Activated CD4-positive, alpha-beta T cell treated with anti-CD3 and anti-CD28 coated beads, Interleukin-2, amount 10 ng/mL, durations not matched to agents 24 days and 14 days (primary cell): ENCODE measurements at places on chromosomes 11 and 22. TPM values are rescaled to one million over a fixed set of nuclear protein-coding genes. Genes with fewer than 3 reads are reported as not detected.

EFEMP2 gene
- total RNA-seq = 8.4 and 9.1 TPM in 2 replicates

DRICH1 gene
- 0.24 and 0.61 TPM in 2 replicates for total RNA-seq

DNA sequence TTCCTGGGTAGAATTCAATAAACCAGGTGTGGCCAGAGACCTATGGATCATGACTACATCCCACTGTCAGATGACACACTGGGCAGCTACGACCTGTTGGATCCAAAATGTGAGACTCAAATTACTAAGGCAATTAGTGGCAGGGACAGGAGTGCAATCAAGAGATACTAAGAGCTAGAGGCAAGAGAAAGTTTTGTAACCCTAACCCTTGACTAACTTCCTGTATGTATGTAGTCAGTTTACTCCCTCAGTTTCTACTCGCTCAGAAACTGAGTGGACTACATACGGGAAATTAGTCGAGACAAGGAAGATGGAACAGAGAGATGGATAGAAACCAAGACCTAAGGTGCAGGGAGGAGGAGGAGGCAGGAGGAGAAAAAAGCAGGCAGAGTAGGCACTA, 2.7 kb downstream of the CYB5R2 start:
- peaks cover 15% of the 10 kb centered on the region for H3K4me1 ChIP-seq
- no peak overlapping the region for H3K27ac ChIP-seq
- DNase-seq = no peak
- no peak overlapping the region for H3K4me3 ChIP-seq
- H3K36me3 ChIP-seq = no peaks in the 10 kb centered on the region

- H3K36me3 ChIP-seq = no peaks in the 10 kb centered on the region
- no peak for DNase-seq
- no peak overlapping the region for H3K4me3 ChIP-seq
- no peaks in the 10 kb centered on the region for H3K27me3 ChIP-seq
- no peak overlapping the region for H3K27ac ChIP-seq
- no peaks in the 10 kb centered on the region for H3K4me1 ChIP-seq
Observed at GRCh38 chr22:49716441-49716840, 111.2 kb downstream of the BRD1 start.

DNA sequence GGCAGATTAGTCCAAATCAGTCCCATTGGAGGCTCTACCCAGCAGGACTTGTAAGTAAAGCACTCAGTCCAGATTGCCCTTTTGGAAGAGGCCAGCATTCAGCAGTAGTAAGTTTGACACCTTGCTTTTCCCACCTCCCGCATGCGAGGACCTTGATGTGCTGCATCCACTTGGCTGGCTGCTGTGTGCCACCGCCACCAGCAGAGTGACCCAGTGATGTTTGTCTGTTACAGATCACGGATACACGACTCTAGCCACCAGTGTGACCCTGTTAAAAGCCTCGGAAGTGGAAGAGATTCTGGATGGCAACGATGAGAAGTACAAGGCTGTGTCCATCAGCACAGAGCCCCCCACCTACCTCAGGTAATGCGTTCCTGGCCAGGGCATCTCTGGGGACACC, 6.6 kb downstream of the SMARCB1 start:
- DNase-seq = no peak
- H3K4me3 ChIP-seq = no peak overlapping the region
- H3K27me3 ChIP-seq = no peaks in the 10 kb centered on the region

DNA sequence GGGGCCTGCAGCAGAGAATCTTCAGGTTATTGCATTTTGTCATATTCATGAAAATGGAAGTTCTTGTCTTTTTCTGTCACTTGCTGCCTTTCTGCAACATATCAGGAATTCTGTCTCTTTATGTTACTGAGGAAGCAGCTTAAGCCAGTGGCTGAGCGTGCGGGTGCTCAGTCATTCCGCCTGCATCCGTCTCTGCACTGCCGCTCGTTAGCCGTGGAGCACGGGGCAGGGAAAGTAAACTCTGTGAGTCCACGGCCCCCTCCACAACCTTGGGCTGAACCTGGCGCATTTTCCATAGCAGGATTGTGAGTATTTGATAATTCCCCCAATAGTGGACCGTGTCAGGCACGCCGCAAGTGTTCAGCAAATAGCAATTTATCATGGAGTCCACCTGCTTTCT, 1007.7 kb downstream of the BRD1 start:
- no peak overlapping the region for H3K27ac ChIP-seq
- no peaks in the 10 kb centered on the region for H3K27me3 ChIP-seq
- no peak for DNase-seq

GRCh38 chr11:126166413-126166812, 45.0 kb downstream of the RPUSD4 start:
- peaks cover 2% of the 10 kb centered on the region for H3K27me3 ChIP-seq
- no peak for DNase-seq
- no peaks in the 10 kb centered on the region for H3K36me3 ChIP-seq
- H3K27ac ChIP-seq = no peak overlapping the region
